ENCODE measurements at places on chromosomes 5 and 9. TPM values are rescaled to one million over a fixed set of nuclear protein-coding genes. Genes with fewer than 3 reads are reported as not detected.

GRCh38 chr5:94113-94892 lies 2.3 kb downstream of the PLEKHG4B start:
- DNase-seq: no peak

GRCh38 chr9:122005597-122005996 lies 87.5 kb downstream of the TTLL11 start:
- no peak for DNase-seq

DNA sequence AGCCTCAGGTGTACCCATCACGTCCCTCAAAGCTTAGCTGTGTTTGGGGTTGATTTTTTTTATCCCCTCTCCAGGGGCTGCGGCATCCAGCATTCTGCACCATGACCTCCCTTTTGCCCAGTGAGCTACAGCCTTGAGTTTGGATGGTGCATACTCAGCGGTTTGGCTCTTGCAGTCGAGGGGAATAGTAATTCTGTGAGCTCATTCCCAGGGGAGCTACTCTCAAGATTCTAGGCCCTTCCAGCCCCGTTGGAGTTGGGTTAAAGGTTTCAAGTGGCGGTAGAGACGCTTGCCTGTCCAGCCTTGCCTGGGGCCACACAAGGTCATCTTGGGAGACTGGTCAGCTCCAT lies 102.2 kb upstream of the SPRY4 start:
- no peak for DNase-seq

DNA sequence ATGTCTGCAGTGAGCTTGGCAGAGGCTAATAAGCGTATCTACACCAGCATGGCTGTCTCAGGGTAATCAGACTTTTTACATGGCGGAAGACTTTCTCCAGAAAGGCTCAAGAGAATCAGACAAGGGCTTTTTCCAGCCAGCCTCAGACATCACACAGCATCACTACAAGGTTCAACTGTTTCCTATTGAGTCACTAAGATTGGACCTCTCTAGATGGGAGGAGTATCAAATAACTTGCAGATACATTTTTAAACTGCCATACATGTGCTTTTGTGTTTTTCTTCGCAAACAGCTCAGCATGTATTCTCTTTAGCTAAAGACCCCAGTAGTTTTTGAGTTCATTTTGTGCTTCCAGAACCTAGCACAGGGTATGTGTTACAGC lies 22.9 kb upstream of the PIK3R1 start:
- no peak for DNase-seq

- DNase-seq: no peak
These were observed 107.4 kb upstream of the SGCD start for GRCh38 chr5:156219483-156220005.

TLR4 gene
- total RNA-seq: not detected

SH2D3C gene
- 30.3 TPM for total RNA-seq

DNA sequence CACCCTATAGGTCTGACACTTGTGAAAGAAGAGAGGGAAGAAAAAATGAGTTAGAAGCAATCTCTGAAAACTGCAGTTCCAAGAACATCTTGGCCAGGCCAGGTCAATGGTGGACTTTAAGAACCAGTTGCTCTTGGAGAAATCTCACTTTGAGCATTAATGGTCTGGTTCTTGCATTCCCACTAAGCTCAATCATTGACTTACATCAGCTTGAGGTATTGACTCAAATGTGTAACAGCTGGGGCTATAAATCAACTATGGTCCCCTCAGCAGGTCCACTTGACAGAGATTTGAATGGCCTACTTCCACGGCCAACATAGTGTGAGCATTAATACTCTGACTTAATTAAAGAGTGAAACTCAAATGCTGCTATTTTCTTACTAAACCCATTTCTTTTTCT lies 357.8 kb upstream of the RGMB start:
- DNase-seq: no peak

DNA sequence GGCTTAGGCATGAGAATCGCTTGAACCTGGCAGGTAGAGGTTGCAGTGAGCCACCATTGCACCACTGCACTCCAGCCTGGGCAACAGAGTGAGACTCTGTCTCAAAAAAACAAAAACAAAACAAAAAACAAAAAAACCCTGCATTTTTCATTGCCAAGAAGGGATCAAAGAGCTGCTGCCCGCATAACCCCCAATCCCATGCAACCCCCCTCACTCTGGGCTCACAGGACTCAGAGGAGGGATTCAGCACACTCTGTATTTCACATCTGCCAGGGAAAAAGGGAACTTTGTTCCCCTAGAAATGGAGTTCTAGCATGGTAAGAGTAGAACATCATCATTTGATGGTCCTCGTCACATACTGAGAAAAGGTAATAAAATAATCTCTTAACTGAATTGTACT lies 153.9 kb upstream of the GNA14 start:
- DNase-seq: no peak

WNT8A gene
- not detected for total RNA-seq

Data from activated CD4-positive, alpha-beta T cell treated with anti-CD3 and anti-CD28 coated beads for 36 hours (primary cell).